ENCODE measurements at places on chromosomes 12 and 14.

DNA sequence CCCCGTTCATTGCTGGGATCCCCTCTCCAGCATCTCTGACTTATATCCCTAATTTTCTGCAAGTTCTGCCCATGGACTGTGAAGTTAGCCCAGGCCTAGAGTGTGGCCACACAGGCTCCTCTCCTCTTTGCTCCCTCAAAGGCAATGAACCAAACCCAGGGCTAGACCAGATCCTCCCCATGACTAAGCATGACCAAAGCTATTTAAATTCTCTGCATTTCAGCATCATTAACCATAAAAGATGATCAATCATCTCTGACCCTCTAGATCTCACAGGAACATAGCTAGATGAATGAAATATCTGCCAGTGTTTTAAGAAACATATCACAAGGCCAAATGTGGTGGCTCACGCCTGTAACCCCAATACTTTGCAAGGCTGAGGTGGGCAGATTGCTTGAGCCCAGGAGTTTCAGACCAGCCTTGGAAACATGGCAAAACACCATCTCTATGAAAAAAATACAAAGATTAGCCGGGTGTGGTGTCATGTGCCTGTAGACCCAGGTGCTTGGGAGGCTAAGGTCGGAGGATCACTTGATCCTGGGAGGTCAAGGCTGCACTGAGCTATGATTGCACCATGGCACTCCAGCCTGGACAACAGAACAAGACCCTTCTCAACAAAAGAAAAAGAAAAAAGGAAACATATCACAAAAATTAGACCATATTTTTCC, 2.2 kb upstream of the KRT3 start:
- DNase-seq: no peak

- DNase-seq: no peak
Measured at GRCh38 chr14:58812050-58812910, 174.5 kb downstream of the DACT1 start.

GRCh38 chr14:95402578-95402977, 82.9 kb upstream of the CLMN start:
- DNase-seq: no peak

DNA sequence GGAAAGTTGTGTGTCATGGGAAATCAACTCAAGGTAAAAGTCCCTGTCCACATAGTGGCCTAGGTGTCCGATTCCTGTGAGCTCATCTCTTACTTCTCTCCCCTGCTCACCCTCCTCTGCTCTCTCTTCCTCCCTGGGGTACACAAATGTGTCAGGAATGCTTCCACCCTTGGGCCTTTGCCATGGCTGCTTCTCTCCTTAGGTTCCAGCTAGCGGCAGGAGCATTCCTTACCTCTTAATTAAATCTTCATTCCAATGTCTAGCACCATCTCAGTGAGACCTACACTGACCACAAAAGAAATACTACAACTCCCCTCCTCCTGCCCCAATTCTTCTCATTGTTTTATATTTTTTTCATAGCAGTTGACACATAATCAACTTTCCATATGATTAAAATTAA, 298.6 kb downstream of the PDZRN4 start:
- DNase-seq: no peak

GRCh38 chr12:123067654-123068053, 83.2 kb downstream of the PITPNM2 start:
- DNase-seq: no peak
